ENCODE measurements at places on chromosomes 2 and 18.

DNA sequence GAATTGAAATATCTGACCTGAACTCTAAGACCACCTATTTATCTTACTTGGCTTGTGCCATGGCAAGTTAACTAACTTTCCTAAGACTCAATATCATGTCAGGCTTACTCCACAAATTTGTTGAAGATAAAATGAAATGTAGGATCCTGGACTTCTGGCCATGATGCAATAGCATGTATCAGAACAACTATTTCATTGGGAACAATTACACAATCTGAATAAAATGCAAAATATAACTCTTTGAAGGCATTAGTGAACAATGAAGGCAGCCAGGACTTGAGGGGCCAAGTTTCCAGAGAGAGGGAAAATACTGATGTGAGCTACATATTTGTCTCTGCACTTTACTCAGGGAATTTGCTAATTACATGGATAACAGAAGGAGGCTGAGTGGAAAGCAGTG lies 476.5 kb upstream of the ACVR2A start:
- no peak for DNase-seq

GRCh38 chr2:51807229-51807628 lies 775.3 kb upstream of the NRXN1 start:
- DNase-seq = no peak

DNA sequence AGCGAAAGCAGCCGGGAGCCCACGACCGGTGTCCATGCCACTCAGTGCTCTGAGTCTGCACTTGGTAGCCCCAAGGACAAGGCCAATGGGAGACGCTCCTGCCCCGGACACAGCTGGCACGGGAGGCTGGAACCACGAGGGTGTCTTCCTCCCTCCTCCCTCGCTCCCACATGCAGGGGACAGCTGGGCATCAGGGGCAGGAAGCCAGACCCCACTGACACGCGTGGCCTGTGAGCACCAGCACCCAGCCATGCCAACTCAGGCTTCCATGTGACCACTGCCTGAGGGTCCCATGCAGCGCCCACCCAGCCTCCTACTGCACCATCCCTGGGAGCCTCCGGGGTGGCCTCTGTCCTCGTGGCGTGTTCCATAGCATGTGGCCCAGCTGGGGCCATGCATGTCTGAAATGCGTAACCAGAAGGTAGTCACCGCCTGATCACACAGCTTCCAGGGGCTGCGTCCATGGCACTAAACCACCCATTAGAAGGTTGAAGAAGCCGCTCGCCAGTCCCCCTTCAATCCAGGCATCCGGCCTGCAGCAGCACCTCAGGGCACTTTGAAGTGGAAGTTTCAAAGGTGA lies 323.2 kb upstream of the SALL3 start:
- DNase-seq = no peak

- DNase-seq = no peak
Measured at GRCh38 chr2:52810460-52810859, 957.1 kb upstream of the CHAC2 start.

- no peak for DNase-seq
Measured at GRCh38 chr2:204220896-204221295, 284.3 kb downstream of the ICOS start.

- no peak for DNase-seq
Measured at GRCh38 chr18:62081761-62082294, 105.0 kb downstream of the PIGN start.

- no peak for DNase-seq
Measured at GRCh38 chr2:240439698-240440151, 4.3 kb downstream of the GPC1 start.

- DNase-seq = no peak
Measured at GRCh38 chr18:67766930-67767329, 250.4 kb upstream of the DSEL start.

DNA sequence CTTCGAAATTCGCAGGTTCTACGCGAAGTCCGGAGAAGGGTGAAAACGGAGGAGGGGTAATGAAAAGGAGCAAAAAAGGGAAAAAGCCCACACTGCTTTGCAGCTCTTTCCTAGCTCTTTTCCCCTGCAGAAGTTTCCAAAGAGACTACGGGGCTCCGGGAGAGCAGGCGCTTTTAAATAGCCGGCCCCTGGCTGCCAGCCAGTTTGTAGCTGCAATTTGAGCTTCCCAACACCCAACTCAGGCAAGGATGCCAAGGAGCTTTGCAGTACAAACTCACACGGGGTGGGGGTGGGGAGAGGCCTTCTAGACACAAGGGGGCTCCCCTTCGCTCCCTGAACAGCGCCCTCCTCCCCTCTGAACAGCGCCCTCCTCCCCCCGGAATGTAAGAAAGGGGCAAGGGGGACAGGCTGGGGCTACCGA lies at the start of gene IGFBP5:
Gene IGFBP5 (minus strand): TSS at position 149 of the 421 bp plus-strand sequence. CDS start 774 bp downstream, outside the sequence.
- peak; percentile 65 for DNase-seq

DNA sequence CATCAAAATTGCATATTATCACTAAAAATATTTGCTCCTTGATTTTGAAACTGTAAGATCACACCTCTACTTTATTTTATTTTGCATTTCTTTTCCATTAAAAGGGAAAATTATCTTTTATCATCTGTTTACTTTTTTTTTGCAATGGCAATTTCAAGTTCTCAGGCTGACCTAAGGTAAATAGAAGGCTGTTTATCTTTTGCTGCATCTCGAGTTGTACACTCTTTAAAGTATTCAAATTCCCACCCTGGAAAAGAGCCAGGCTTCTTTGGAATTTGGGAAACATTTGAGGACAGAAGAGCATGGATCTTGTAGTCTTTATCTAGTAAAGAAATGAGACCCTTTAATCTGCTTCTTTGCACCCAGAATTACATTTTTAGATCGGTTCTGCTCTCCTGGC lies 645.7 kb downstream of the SLC4A3 start:
- DNase-seq = no peak

GRCh38 chr2:122634256-122634655 lies 878.8 kb downstream of the TSN start:
- no peak for DNase-seq

All from NCI-H1694 treated with DMSO at 0.1 percent for 48 hours (cell line).